WERI-Rb-1 (cell line): ENCODE measurements at places on chromosomes 16 and 17.

DNA sequence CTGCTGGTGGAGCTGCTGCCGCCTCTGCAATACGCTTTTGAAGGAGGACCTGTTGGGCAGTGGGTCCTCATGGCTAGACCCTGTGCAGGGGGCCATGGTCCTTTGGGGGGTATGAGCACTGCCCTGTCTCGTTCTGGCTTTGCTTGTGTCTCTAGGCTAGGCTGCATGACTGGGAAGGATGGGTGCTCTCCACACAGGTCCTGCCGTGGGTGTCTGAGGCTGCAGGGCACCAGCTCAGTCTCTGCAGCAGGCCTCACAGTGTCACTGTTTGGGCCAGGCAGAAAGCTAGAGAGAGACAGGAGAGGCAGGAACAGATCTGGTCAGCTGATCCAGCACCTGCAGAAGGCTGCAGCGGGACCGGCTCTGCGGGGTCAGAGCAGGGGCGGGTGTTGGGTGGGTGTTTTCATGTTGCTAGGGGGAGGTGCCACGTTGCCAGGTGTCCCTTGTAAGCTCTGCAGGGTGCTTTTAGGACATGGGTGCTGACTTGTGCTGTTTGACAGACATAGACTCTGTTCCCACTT is 111.4 kb downstream of the SNX29 start:
- peak; percentile 70 for DNase-seq

GRCh38 chr16:87702325-87702811 is 63.4 kb downstream of the KLHDC4 start:
- peak; percentile 44 for DNase-seq

DNA sequence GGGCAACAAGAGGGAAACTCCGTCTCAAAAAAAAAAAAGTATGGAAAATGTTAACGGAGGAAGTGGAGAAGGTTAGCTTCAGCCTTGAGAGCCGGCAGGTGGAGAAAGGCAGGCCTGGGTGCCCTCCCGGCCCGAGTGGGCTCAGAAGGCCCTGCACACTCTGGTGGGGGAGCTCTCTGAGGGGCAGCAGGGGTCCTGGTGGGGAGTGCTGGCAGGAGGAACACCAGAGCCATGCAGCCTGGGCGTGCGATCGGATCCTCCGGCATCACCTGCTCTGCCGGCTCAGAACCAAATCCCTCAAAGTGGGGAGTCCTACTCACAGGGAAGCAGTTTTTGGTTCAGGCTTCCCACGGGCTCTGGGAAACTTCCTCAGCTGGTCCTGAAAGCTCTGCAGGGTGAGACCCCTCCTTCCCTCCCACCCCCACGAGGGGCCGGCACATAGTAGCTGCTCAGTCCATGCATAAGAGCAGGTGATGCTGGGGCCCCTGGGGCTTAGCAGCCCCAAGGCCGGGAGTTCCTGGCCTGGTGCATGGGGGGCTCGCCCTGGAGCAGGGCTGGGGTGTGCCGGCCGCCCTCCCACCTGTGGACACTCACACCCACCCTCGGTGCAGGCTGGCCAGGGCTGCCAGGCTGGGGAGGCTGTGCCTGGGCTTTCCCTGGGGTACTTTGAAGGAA is 1.2 kb downstream of the FN3K start:
- DNase-seq, result no peak

- DNase-seq, result no peak
Observed at GRCh38 chr16:23753908-23754593, 775 bp upstream of the CHP2 start.

- DNase-seq, result no peak
Observed at GRCh38 chr17:61205931-61206330, 193.7 kb upstream of the TBX2 start.

GRCh38 chr16:79296491-79296890 is 304.0 kb downstream of the MAF start:
- DNase-seq, result no peak

DNA sequence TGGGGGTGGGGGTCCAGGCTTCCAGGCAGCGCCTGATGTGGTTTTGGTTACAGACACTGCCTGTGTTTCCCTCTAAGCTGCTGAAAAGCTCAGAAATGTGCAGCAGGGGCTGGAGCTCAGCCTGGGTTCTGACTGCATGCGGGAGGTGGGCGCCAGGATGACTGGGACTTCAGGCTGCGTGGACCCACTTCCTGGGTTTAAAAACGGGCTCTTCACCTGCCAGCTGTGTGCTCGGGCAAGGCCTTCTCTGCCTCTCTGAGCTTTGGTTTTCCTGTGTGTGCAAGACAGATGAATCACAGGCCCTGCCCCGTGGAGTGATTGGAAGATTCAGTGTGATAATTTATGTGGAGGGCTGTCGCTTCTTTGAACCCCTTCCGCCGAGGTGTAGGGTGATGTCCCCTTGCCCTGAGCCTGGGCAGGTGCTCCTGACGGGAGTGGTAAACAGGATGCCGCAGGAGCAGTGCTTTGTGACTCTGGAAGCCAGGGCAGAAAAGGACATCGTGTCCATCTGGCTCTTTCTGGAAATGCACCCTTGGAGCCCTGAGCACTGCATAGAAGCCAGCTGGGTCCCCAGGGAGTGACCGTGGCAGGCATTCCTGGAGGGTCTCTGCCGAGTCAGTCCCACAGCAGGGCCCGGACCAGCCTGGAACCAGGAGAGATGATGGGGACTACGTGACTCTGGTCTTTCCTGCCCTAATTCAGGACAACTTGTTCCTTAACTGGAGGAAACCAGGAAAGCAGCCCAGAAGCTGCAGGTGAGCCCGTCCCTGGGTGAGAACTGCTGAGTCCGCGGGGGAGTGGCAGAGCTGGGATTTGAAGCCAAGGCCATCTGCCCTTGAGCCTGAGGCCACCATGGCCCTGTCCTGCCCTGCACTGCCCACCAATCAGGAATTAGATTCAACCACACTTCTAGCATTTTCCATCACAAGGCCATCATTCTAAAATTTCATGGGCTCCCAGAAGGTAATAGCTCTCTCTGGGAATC is 28.5 kb upstream of the SLC7A5 start:
- DNase-seq, result peak; percentile 19

DNA sequence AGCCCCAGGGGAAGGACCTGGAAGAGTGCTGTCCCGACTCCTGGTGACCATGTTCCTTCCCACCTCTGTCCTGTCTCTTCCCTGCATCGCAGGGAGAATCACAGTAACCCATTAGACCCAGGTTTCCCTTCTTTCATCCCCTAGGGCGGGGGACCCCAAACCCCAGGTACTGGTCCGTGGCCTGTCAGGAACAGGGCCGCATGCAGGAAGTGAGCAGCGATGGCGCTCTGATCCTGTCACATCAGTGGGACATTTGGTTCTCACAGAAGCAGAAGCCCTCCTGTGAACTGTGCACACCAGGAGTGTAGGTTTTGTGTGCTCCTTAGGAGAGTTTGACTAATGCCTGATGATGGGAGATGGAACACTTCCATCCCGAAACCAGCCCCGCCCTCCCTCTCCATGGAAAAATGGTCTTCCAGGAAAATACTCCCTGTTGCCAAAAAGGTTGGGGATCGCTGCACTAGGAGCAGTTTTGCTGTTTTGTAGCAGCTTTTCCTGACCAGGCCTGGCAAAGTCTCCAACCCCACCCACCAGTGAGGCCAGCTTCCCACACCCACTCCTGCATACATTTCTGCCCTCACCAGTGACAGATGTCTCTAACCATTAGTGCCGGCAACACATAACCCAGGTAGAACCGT is 10.5 kb downstream of the MNT start:
- DNase-seq, result no peak

DNA sequence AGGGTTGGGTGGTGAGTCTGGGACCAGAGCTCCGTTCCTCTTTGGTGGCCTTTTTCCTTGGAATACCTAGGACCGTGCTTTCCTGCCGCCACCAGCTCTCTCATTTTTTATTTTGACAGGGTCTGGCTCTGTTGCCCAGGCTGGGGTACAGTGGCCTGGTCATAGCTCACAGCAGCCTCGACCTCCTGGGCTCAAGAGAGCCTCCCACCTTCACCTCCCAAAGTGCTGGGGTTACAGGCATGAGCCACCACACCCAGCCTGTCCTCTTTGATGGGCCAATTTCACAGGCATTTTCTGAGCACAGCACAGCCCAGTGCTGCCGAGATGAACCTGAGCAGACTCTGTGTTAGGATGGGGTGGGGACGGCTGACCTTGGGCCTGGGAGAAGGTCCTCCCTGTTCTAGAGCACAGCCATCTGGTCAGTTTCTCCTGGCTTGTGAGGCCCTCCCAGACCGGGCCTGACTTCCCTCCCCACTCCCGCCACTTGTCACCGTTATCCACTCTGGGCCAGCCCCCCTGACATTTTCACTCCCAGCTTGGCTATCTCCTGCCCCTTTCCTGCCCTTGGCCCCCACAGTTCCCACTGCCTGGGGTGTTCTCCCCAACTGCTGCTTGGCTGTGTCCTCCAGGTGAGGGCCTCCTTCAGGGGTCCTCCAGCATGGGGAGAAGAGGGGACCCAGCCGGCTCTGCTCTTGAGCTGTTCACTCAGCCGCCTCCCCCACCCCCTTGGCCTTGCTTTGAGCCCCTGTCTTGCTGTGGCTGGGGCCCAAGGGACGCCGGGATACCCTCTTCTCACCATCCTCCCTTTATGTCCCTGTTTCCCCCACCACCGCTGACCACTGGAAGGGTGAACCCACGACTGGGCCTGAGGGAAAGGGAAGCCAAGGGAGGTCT is 5.0 kb downstream of the ADCY7 start:
- peak; percentile 43 for DNase-seq

DNA sequence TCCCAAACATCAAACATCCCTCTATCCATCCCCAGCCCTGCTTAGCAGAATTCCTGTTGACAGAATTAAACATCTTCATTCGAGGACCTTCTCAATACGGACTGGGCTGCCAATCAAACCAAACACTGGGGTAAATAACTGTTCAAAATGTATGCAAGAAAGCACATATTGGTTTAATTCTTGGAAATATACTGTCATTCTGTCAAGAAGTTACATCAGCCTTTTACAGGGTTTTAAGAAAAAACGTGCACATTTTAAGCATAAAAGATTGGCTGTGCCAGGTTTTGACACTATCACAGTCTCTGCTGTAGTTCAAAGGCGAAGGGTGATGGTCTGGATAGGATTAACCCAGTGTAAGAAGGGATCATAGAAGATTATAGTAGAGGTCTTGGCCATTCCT is 25.1 kb upstream of the CCNF start:
- no peak for DNase-seq

DNA sequence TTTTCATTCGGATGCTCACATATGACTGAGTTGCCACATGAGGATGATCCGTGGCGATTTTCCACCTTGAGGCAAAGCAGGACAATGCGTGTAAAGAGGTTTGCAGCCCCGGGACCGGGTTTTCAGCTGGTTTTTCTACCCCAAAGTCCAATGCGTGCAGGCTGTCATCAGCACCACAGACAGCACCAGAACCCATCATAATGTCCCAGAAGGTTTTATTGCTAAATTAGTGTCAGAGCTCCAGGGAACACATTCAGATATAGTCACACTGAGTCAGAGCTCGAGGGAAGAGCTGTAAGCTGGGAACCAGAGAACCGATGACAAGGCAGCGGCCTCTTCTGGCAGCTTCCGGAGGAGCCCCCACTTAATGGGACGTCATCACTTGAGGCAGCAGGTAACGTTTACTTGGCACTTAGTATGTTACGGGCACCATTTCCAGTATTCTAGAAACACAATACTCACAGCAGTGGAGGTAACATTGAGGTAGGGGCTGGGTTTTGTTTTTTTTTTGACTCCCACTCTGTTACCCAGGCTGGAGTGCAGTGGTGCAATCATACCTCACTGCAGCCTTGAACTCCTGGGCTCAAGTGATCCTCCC is 8.9 kb upstream of the NAGPA start:
- no peak for DNase-seq

- DNase-seq, result no peak
Observed at GRCh38 chr17:44219108-44219615, 313 bp downstream of the UBTF start.

- DNase-seq, result no peak
Observed at GRCh38 chr17:47862621-47863440, 11.9 kb upstream of the SP6 start.

DNA sequence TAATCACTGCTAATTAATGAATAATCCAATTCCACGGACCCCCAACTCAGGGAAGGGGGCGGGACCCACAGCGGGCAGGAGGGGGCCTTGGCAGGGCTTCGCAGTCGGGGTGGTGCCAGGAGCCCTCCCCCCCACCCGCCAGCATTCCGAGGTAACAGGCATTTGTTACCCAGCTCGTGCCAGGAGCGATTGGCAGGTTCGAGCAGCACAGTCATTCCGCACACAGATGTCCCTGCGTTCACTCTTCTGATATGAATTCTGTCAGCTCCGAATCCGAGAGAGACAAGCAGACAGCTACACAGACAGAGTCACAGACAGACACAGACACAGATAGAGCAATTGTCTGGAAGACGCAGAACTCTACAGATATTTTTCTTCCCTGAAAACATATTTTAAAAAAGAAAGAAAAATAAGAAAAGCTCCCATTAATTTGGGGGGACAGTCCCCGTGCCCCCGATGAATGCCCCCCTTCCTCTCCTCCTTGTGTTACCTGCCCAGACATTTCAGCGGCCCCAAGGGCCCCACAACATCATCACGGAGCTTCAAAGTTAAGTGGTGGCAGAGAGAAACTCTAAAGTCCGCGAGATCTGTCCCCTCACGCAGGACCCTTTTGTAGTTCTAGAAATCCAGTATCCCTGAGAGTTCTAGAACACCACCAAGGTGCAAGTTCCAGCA is 10.2 kb downstream of the NEUROD2 start:
- DNase-seq, result no peak

GRCh38 chr16:21275529-21275928 is 2.6 kb downstream of the CRYM start:
- DNase-seq, result no peak

DNA sequence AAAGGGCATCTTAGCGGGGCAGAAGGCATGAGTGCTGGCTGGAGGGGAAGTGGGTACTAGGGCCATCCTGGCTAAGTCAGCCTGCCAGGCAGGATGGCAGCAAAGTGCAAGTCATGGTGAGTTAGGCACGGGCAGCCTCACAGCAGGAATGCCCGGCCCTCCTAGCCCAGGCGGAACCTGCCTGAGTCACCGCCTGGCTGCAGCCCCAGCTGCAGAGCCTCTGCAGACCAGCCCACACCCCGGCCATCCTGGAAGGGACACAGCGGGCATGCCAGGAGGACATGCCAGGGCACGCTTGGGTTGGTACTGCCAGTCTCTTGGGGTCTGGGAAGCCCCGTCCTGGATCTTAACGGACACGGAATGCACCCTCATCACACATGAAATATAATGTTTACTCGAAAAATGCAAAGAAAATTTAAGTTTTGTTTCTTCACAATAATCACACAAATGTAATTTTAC is 5.0 kb upstream of the ALDH3A1 start:
- DNase-seq, result no peak

GRCh38 chr17:7440113-7440833 is 961 bp downstream of the FGF11 start:
- DNase-seq, result peak; percentile 58

GRCh38 chr16:27495191-27495590 is 54.5 kb downstream of the GTF3C1 start:
- DNase-seq, result no peak

GRCh38 chr17:83024218-83024971 is 55.0 kb upstream of the METRNL start:
- DNase-seq, result no peak

- DNase-seq, result no peak
Observed at GRCh38 chr16:65681406-65681805, 559.5 kb upstream of the CDH11 start.

DNA sequence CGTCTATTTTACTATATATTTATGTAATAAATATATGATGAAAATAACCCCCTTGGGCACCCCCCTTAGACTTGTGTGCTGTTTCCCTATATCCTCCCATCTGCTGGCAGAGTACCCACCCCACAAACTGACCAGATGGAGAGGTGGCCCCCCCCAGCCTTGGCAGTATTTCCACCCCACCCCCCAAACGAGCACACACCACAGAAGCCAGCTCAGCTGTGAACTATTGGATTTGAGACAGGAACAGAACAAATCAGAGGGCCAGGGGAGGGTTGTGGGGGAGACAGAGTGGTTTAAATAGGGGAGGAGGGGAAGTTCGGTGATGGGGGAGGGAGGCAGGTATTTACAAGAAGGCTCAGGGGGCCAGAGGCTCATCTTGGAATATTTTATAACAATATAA is 7.8 kb downstream of the NR1D1 start:
- DNase-seq, result peak; percentile 82
